Hematopoietic multipotent progenitor cell (in vitro differentiated cells): ENCODE measurements at places on chromosomes 13 and 19. TPM values are rescaled to one million over a fixed set of nuclear protein-coding genes. Genes with fewer than 3 reads are reported as not detected.

- peak; percentile 64 for DNase-seq
Measured at GRCh38 chr13:49240017-49240416, 7.7 kb upstream of the CDADC1 start.

DUXA gene
- total RNA-seq = not detected

CGB8 gene
- total RNA-seq = not detected

GRCh38 chr19:48020686-48021085 lies 23.2 kb downstream of the CABP5 start:
- DNase-seq = no peak

MEF2B gene
- 0.27 TPM for total RNA-seq

CGB3 gene
- total RNA-seq = not detected

DNA sequence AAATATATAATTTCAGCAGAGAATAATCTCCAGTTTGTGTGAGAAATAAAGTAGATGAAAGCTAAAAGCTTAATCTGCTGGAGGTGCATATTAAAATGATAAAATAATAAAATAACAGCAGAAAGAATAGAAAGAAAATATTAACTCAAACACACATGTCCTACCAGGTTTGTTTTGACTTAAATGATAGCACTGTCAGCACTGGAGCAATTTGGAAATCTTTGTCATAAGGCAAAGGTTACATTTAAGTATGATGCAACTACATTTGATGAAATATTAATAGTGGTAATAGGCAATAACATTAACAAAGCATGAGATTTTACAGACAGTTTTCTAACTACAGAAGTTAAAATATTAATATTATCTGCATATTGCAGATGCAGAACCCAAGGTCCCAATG lies 2380.1 kb downstream of the PCDH9 start:
- no peak for DNase-seq

DNA sequence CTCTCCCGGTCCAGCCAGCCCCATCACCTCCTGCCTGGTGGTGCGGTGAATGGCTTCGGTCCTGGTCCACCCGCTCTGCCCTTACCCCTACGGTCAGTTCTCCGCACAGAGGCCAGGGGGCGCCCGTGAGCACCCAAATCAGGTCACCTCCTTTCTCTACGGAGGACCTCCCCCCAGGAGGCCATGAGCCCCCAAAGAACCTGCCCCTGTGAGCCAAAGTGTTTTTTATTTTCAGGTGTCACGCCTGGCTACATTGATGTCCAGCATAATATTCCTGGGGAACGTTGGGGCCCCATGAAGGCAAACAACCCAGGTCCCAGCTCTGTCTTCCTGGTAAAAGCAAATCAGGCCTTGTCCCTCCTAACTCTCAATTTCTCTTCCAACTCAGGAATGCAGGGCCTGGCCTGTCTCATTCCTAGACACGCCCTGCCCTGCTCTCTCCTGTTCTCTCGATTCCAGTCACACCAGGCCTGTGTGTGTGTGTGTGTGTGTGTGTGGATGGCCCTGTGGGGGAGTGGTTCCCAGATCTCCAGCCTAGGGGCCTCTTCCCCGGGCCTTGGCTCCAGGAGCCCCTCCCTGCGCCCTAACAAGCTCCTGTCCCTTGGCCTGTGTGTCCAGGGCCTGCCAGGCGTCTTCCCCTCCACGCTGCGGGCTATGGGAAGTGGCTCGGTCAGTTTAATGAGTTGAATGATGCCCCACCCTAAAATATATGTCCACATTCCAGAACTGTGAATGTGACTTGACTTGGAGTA lies 9.7 kb upstream of the GIPC1 start:
- peak; percentile 49 for DNase-seq

GRCh38 chr13:31234729-31235128 lies 35.0 kb downstream of the B3GLCT start:
- no peak for DNase-seq

- DNase-seq = no peak
Measured at GRCh38 chr19:5713228-5713627, 6.7 kb downstream of the LONP1 start.

DNA sequence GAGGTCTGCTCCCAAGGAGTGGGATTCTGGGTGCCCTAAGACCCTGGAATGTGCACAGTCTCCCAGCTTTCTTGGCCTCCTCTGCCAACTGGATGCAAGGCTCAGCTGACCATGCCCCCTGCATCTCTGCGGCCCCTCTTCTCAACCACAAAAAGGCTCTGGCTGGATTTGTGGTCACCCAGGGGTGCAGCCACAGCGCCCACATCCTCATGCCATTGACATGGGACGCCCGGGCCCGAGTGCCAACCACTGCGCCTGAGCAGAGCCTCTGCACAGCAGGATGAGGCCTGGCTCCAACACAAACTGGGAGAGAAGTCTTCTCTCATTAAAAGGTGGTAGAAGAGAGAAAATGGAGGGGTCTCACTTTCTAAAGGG lies 103.5 kb downstream of the FOXO1 start:
- DNase-seq = peak; percentile 37

DNA sequence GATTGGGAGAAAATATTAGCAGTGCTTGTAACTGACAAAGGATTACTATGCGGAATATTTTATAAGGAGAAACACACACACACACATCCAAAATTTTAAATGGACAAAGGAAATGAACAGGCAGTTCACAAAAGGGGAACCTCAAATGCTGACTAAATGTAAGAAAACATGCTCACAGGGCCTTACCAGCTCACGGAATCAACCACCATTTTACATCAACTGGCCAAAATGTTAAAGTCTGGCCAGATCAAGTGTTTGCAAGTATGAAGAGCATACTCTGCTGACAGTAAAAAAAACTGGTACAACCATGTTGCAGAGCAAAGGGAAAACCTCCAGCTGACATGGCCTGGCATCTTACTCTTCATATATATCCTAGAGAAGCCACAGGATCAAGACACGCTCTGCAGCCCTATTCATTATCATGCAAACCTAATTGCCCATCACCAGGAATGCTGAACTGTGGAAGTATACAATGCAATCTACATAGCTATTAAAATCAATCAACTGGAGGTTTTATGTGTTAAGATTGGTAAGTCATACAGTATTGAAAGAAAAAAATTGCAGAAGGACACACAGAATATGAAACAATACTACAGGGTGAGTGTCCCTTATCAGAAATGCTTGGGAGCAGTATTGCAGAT lies 124.4 kb downstream of the RNF17 start:
- DNase-seq = no peak

DNA sequence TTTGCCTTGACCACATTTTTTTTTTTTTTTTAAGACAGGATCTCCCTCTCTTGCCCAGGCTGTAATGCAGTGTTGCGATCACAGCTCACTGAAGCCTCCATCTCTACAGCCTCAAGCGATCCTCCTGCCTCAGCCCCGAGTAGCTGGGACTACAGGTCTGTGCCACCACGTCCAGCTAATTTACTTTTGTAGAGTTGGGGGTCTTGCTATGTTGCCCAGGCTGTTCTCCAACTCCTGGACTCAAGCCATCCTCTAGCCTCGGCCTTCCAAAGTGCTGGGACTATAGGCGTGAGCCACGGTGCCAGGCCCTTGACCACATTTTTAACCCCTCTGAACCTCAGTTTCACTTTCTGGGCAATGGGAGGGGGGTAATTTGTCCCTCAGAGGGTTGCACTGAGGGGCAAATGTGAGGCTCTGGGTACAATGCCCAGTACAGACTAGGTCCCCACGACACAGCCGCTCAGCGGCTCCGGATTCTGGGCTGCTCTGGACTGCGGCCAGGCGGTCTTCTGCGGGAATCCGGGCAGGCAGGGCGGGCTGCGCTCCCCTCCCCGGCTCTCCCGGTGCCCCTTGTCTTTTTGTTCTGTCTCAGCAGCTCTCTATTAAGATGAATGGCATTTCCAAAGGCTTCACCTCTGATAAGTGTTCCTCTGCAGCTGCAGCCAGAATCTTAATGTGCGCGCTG lies 3.8 kb upstream of the ALOX5AP start:
- no peak for DNase-seq

- no peak for DNase-seq
Measured at GRCh38 chr13:27964741-27965323, 4.3 kb downstream of the CDX2 start.

DNA sequence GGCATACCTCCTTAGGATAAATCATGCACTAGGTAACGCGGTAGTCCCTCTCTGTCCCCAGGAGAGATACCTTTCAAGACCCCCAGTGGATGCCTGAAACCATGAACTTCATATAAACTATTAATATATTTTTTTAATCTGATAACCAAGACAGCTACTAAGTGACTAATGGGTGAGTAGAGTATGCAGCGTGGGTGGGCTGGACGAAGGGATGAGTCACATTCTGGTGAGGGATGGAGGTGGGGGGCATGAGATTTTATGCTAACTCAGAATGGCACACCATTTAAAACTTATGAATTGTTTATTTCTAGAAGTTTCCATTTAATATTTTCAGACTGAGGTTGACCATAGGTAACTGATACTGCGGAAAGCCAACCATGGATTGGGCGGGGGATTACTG lies 46.2 kb downstream of the CDK8 start:
- no peak for DNase-seq

- no peak for DNase-seq
Measured at GRCh38 chr19:4539693-4540581, at the start of gene LRG1. LRG1 (minus strand) TSS chr19:4540036; CDS start chr19:4540013, 23 bp downstream.

ZNF729 gene
- not detected for total RNA-seq

ZNF552 gene
- 8.9 TPM for total RNA-seq

DNA sequence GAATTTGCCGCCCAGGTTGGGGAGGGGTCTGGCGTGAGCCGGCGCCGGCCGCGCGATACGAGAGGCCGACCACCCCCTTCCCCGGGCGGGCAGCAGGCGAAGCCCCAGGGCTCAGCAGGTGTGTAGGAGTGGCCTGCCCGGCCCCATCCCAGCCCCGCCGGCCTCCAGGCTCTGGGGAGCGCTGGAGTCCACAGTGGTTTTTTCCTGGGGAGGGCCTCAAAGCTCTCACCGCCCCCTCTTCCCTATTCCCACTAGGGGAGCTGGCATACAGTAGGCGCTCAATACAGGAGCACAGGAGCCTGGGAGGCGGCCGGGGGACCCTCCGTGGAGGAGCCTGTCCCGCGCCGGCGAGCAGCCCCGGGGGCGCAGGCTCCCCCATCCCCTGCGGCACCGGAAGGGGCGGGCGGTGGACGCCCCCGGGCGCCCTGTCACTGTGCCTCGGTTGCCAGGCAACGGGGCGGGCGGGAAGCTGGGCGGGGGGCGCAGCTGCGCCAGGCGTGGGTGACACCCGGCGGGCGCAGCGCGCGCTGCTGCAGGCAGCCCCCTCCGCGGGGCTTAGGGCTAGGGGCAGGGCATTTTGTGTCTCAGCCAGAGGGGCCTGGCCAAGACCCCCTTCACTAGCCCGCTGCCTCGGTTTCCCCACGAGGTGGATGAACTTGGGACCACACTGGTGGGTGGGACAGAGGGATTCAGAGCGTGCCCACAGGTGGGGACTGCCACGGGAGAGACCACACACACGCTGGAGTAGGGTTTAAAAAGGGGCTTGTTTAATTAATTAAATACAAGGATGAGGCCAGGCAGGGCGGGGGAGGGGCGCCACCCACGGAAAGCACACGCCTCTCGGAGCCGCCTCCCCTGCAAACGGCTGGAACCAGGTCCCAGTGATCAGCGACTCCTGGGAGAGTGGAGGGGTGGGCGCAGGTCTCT lies 3.6 kb upstream of the REXO1 start:
- peak; percentile 88 for DNase-seq

OR10H1 gene
- under 0.01 TPM for total RNA-seq

GRCh38 chr13:94411747-94412146 lies 67.7 kb downstream of the DCT start:
- DNase-seq = no peak

SLC10A2 gene
- not detected for total RNA-seq

DNA sequence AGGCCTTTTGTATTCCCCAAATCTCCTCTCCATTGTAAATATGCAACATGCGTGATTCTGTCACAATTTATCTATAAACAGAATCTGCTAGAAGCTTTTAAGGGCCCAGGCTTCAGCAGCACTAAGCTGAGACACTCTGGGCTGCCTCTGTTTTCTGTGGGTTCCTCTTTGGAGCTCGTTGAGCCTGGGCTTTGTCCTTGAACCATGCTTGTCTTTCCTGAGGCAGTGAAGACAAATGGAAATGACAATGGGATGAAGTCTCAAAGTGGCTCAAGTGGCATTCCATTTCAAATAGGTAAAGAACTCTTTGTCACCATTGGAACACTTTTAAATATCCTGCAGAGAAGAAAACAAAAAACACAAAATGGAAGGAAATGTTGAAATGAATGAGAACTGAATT lies 40.3 kb downstream of the RASL11A start:
- no peak for DNase-seq

MAMSTR gene
- total RNA-seq = 1.1 TPM

LILRA6 gene
- total RNA-seq = 0.27 TPM

DNA sequence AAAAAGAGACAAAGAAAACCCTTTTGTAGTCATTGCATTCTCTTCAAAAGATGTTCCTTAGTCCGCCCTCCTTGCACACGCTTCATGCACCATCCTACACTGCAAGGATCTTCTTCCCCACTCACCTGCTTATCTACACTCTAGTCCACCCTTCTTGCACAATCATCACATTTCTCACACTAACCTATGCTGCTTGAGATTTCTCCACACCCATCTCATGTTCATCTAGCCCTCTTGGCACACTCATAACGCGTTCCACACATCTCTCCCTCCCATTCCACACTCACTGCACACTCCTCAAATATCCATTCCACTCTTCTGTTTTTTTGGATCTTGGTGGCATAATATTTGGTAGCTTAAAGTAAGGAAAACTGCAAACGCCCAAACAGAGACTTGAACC lies 22.3 kb upstream of the HNRNPUL1 start:
- no peak for DNase-seq

GRCh38 chr19:48060381-48060780 lies 16.5 kb upstream of the CABP5 start:
- no peak for DNase-seq

GRCh38 chr19:7744199-7744786 lies 3.0 kb downstream of the CD209 start:
- no peak for DNase-seq

MIA gene
- not detected for total RNA-seq

- peak; percentile 9 for DNase-seq
Measured at GRCh38 chr19:28239270-28239669, 973.7 kb downstream of the UQCRFS1 start.

GRCh38 chr13:41691274-41691673 lies 233.9 kb downstream of the RGCC start:
- no peak for DNase-seq

C5AR1 gene
- 0.81 TPM for total RNA-seq

GRCh38 chr13:23796551-23796950 lies 92.6 kb downstream of the MIPEP start:
- DNase-seq = no peak
